ENCODE measurements at places on chromosomes 2 and 18. TPM values are rescaled to one million over a fixed set of nuclear protein-coding genes. Genes with fewer than 3 reads are reported as not detected.

The DNAJC5G gene
- not detected for total RNA-seq

The PAPOLG gene
- total RNA-seq = 20.3 TPM

The GCG gene
- not detected for total RNA-seq

The THSD7B gene
- 0.32 TPM for total RNA-seq

- no peak for DNase-seq
Measured at GRCh38 chr2:183371545-183371944, 247.3 kb downstream of the NUP35 start.

- DNase-seq = no peak
Measured at GRCh38 chr18:64142904-64143303, 6.0 kb downstream of the LINC00305 start.

The HOXD12 gene
- total RNA-seq = not detected

DNA sequence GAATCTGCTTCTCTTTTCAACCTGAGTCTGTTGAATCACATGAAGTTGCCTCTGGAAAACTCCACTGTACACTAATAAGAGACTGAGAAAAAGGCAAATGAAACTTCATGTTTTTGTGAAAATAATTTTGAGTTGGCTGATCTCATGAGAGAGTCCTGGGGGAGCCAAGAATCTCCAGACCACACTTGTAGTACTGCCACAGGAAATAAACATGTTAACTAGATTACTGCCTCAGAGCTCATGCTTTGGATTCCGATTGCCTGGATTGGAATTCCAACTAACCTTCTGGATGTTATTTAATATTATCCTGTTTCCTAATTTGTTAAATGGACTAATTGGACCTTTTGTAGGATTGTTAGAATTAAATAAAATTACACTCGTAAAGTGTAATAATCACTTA, 25.2 kb downstream of the NUP35 start:
- peak; percentile 69 for DNase-seq

GRCh38 chr2:39696838-39697237, 31.1 kb downstream of the TMEM178A start:
- peak; percentile 79 for DNase-seq

- no peak for DNase-seq
Measured at GRCh38 chr18:70641156-70641775, 352.4 kb downstream of the SOCS6 start.

- DNase-seq = no peak
Measured at GRCh38 chr2:122027510-122028217, 272.2 kb downstream of the TSN start.

The GLB1L gene
- total RNA-seq = 15.5 TPM

DNA sequence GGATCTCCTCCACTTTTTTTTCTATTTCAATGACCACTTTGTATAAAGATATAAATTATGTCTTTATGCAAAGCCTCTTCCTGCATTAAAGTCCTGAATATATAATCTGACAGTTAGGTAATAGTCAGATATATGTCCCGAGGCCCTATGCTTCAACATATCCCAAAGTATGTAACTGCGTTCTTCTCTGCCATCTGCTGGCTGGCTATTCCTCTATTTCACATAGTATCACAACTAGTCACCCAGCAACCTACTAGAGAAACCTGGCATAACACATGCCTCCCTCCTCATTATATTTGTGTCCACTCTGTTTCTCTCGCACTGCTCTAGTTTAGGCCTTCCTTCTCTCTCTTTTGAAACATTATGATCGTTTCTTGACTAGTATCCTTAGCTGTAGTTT, 640.8 kb downstream of the DPP10 start:
- no peak for DNase-seq
